Endothelial cell of coronary artery (primary cell): ENCODE measurements at places on chromosomes 3 and 15. TPM values are rescaled to one million over a fixed set of nuclear protein-coding genes. Genes with fewer than 3 reads are reported as not detected.

Gene INO80
- 21.4 and 29.2 TPM in 2 replicates for total RNA-seq

Gene VPS18
- 43.6 and 45.4 TPM in 2 replicates for total RNA-seq

Gene TTLL13
- total RNA-seq: under 0.01 TPM in 1 of 2 replicates, not detected in the other

Gene GALNT15
- 1.2 and 45.6 TPM in 2 replicates for total RNA-seq

Gene CHDH
- total RNA-seq: not detected in 2 replicates
